ENCODE measurements at places on chromosomes 12 and 14.

GRCh38 chr12:121620333-121620891, 5.9 kb upstream of the ORAI1 start:
- no peak for DNase-seq

- DNase-seq = no peak
Measured at GRCh38 chr14:49947506-49947905, 54.6 kb downstream of the ARF6 start.

DNA sequence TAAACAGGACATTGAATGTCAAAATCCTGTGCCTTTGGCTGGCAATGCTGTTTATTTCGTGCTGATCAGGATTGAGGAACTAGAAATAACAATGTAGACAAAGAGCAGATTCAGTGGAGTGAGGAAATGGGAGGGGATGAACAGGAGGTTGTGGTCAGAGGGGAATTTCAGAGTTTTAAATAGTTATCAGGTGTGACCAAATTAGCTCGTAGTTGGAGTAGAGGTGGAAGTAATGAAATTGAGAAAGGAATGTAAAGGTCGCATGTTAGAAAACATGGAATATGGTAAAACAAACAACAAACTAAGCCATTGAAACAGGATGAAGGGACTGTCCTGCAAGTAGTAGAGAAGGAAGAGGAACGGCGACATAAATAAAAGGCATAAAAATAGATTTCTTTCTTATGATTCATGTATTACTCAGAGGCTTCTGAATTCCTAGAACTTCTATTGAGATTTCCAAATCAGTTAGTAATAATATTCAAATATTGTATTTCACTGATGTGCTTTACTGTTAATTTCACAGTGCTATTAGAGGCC, 9.5 kb upstream of the SAV1 start:
- no peak for DNase-seq

- DNase-seq = no peak
Measured at GRCh38 chr12:52035190-52035589, 16.1 kb upstream of the NR4A1 start.

DNA sequence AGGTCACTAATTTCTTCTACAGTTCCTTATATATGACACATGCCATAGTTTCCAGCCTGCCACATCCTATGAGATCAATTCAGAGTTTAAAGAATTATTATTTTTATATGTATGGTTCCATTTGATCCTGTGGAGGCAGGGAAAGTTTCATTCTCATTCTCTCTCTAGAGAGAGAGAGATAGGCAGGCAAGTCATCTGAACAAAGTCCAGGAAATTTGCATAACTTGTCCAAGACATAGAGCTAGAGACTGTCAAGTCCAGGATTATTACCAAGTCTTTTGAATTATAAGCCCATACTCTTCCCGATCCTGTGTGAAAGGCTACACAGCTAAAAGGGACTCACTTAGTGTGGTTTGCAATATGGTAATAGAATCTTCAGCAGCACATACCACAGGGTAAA, 215.3 kb downstream of the SSPN start:
- DNase-seq = no peak

DNA sequence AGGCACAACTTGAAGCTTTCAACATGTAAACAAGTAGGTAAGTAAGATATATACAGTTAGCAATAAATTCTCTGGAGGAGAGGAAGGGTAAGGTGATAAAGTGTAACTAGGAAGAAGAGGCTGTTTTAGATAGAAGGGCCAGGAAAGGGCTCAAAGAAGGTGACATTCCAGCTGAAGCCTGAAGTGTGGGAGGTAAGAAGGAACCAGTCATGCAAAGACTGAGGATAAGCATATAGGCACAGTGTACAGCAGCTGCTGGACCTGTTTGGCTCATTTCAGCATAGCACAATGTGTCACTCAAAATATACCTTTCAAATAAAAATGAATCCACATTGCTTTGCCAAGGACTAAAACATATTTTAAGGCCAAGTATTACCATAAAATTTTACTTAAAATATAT, 28.6 kb upstream of the ARL1 start:
- no peak for DNase-seq

GRCh38 chr12:65769880-65770279, 54.4 kb upstream of the HMGA2 start:
- DNase-seq = no peak

DNA sequence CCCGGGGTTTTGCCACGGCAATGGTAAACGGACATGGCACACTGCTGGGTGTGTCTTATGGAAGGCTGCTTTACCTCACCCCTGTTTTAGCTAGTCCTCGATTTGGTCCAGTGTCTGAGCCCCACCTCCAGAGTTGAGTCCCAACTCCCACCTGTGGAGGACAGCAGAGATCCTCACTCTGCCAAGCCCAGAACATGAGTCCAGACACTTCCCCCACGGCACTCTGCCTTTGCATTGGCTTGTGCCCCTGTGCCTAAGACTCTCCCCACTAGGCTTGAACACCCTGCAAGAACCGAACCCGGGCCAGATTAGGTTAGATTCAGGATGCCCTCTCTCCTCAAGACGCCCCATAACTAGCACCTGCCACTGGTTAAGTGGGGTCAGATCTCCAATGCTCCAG, 59.8 kb upstream of the C14orf180 start:
- DNase-seq = no peak

GRCh38 chr12:99131751-99132199, 486.7 kb downstream of the APAF1 start:
- peak; percentile 85 for DNase-seq

GRCh38 chr12:21695986-21696385, 38.3 kb upstream of the LDHB start:
- DNase-seq = no peak

- no peak for DNase-seq
Measured at GRCh38 chr14:64202716-64203115, 91.5 kb downstream of the ESR2 start.

Data from SK-N-MC (cell line).